ENCODE measurements at places on chromosomes 4 and X.

GRCh38 chr4:31125496-31125895, 405.3 kb downstream of the PCDH7 start:
- no peak for DNase-seq

DNA sequence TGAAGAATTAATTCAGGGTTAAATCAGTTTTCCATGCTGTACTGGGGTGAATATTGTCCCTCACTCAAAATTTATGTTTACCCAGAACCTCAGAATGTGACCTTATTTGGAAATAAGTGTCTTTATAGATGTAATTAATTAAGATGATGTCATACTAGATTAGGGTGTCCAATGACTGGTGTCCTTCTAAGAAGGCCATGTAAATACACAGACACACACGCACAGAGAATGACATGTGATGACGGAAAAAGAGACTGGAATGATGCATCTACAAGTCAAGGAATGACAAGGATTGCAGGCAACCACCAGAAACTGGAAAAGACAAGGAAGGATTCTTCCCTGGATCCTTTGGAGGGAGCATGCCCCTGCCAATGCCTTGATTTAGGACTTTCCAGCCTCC, 84.6 kb upstream of the GPR34 start:
- DNase-seq, result no peak

DNA sequence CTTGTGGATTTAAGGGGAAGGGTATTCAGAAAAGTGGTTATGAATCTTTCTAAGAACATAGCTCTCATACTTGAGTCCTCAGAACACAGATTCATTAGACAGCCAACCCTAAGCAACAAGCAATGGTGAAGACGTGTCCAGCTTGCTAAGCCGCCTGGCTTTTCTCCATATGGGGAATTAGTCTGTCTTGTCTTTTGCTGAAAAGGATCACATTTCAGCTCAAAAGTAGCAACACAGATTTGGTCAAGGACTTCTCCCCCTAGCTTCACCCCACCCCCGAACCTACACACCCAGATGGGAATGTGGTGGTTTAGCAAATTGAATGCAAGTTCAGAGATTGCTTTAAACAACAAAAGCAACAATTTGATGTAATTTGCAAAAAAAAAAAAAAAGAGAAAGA, 103.3 kb upstream of the RASGEF1B start:
- no peak for DNase-seq

DNA sequence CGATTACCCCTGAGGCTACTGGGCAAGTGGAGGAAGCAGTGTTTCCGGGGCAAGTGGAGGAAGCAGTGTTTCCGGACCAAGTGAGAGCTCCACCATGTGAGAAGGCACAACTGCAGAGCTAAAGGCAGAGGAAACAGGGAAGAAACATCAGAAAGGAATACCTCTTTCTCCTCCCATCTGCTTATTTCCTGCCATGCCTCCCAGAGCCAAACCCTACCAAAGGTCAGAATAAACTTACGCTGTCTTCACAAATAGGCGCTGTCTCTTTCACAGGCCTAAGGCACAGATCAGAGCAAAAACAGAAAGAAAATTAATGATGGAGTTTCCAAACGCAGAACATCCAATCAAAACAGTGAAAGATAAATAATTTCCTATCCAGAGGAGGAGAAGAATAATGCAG, 153.0 kb downstream of the ATOH1 start:
- no peak for DNase-seq

DNA sequence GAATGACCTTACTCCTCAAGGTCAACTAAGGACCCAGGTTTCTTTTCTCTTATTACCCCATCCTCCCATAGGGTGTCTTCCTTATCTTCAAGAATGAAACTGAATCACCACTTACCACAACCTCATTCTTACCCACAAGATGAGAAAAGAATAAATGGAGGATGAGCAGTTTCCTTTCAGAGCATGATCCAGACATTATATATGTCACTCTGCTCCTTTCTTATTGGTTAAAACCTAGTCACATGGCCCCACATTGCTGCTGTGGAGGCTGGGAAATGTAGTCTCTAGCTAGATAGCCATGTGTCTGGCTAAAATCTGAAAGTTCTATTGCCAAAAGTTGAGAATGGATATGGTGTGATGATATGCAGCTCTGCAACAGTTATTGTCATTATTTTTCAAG, 62.4 kb upstream of the RAI2 start:
- DNase-seq, result no peak

Data from retinal pigment epithelial cell (primary cell).